HCEC 1CT (cell line): ENCODE measurements at places on chromosomes 7 and 10.

DNA sequence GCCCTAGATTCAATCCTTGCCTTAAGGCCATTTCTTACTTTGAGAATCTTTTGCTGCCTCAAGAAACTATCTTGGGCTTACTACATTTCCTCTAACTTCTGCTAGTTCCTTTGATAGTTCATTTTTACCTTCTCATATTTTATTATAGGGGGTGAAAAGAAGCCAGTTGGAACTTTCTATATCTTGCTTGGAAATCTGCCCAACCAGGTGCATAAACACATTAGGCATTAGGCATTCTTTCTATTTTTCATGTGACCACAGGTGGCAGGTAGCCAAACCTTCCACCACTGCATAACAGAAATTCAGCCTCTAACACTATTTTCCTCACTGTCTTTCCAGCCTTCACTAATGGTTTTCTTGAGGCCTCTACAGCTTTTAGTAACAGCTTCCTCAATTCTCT is 300.0 kb upstream of the SP8 start:
- DNase-seq, result no peak

DNA sequence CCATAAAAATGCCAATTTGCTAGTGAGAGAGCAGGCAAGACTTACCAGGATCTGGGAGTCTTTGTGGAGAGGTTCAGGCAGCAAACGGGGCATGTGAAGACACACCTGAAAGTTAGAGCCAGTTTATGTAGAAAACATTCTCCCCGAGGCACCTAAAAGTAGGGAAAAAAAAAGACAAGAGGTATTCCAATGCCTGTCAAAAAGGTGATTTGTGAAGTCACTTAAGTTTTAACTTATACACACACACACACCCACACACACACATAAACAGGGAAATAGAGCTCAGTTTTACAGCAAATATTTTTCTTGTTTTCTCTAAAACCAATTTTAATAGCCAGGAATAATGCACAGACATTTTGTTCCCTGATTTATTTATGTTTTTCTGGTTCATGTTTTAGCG is at the start of gene LAMB4:
LAMB4 (minus strand) TSS at position 101 of the 400 bp plus-strand sequence. CDS start 7,197 bp downstream, outside the sequence.
- no peak for DNase-seq

GRCh38 chr10:43135656-43136055 is 2.6 kb upstream of the CSGALNACT2 start:
- no peak for DNase-seq

- DNase-seq, result no peak
These were observed 277.0 kb downstream of the EXOC4 start for GRCh38 chr7:133529861-133530260.

DNA sequence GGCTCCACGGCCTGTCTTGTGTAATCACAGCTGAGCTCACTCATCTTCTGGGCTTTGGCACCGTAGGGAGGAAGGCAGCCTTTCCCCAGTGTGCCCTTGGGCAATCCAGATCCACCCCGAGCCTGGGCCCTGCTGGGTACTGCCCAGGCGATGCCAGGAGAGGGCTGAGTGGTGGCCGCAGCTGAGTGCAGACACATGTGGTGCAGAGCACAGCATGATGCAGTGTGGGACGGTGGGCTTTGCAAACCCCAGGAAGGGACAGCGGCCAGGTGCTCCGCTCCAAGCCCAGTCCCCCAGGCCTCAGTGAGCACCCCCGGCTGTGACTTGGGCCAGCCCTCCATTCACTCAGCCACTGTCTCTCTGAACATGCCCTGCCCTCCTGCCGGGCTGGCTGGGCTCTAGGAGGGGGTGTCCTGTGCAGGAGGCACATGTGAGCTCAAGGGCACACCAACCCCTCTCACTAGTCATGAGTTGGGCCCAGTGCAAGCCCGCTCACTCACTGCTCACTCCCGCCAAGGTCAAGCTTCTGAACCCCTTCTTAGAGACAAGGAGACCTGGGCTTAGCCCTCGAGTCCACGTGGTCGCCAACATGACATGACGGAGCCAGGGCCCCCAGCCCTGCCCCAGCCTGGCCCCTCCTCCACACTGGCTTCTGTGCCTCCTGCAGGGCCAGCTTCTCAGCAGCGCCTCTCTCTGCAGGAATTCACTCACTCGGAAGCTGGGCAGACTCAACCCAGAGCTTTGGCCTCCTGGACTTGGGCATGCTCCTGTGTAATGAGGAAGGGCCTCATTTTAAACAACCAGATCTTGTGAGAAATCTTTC is 77.5 kb upstream of the INSIG1 start:
- no peak for DNase-seq

DNA sequence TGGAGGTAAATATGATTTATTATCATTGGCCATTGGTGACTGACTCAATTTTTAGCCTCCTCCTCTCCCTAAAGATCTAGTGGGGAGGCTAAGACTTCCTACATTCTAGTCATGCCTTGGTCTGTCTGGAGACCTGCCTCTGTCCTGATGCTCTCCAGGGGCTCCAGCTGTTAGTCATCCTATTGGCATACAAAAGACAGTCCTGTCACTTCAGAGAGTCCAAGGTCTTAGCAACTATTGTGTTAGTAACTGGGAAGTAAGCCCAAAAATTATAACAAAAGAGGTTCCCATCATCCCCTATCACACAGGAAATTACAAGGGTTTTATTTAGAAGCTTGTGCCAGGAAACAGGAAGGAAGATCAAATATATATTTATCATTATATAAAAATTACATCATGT is 400.6 kb upstream of the VSTM2A start:
- no peak for DNase-seq
